ENCODE measurements at places on chromosomes 7 and 10.

- no peak for DNase-seq
These were observed 49.9 kb downstream of the PITRM1 start for GRCh38 chr10:3122486-3123205.

- no peak for DNase-seq
These were observed 111.9 kb downstream of the CHN2 start for GRCh38 chr7:29306319-29306991.

GRCh38 chr7:123570390-123571182 lies 13.0 kb upstream of the NDUFA5 start:
- DNase-seq = no peak

DNA sequence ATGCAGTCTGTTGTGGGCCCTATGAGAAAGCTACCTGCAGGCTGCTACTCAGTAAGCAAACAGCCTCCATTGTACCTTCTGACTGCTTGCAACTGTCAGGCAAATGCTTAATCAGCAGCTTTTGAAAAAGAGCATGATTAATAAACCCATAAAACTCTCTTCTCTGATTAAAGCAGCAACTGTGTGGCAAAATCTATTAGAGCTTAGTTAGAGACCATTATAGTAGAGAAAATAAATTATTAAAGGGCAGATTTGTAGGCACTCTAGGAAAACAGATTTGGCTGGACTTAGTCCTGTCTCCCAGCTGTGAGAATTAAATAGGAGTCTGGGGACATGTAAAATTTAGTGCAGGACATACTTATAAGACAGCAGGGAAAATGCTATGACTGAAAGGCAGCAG lies 132.5 kb upstream of the WNT16 start:
- no peak for DNase-seq

GRCh38 chr10:50554376-50554994 lies 69.3 kb downstream of the SGMS1 start:
- DNase-seq = no peak

GRCh38 chr7:54637712-54638396 lies 95.7 kb downstream of the VSTM2A start:
- DNase-seq = no peak

GRCh38 chr10:127391875-127392274 lies 157.2 kb upstream of the NPS start:
- DNase-seq = no peak

GRCh38 chr7:135601182-135601581 lies 43.5 kb downstream of the NUP205 start:
- no peak for DNase-seq

All from fibroblast of skin of right biceps (primary cell).